ENCODE measurements at places on chromosomes 5 and 9. TPM values are rescaled to one million over a fixed set of nuclear protein-coding genes. Genes with fewer than 3 reads are reported as not detected.

Gene TNFSF15
- total RNA-seq: under 0.01 TPM

Gene WDR38
- total RNA-seq: not detected

Gene ZCCHC10
- total RNA-seq: 7.2 TPM

Gene ZNF354C
- 5.6 TPM for total RNA-seq

Gene SPINK1
- not detected for total RNA-seq

Gene MARCOL
- not detected for total RNA-seq

Gene TAF11L5
- total RNA-seq: not detected

Gene UBAP2
- total RNA-seq: 12.5 TPM

Gene ERAP2
- total RNA-seq: 18.3 TPM

Gene TRIM41
- total RNA-seq: 6.9 TPM

Gene TAS2R1
- total RNA-seq: not detected

Gene HIGD2A
- total RNA-seq: 33.3 TPM

Gene WNK2
- not detected for total RNA-seq

Gene AK1
- 51.4 TPM for total RNA-seq

Gene WHRN
- 0.28 TPM for total RNA-seq

Gene STX17
- total RNA-seq: 11.7 TPM

Gene ANKRD34B
- total RNA-seq: not detected

Gene TMEM174
- not detected for total RNA-seq

Gene CAMK2A
- 0.18 TPM for total RNA-seq

Gene TMEFF1
- 0.90 TPM for total RNA-seq

Gene LCN1
- not detected for total RNA-seq

Gene TYRP1
- 0.90 TPM for total RNA-seq

Gene SPINK6
- total RNA-seq: not detected

Gene CHMP5
- total RNA-seq: 70.6 TPM

Data from IMR-90 (cell line).